ENCODE measurements at places on chromosomes 13 and 19.

DNA sequence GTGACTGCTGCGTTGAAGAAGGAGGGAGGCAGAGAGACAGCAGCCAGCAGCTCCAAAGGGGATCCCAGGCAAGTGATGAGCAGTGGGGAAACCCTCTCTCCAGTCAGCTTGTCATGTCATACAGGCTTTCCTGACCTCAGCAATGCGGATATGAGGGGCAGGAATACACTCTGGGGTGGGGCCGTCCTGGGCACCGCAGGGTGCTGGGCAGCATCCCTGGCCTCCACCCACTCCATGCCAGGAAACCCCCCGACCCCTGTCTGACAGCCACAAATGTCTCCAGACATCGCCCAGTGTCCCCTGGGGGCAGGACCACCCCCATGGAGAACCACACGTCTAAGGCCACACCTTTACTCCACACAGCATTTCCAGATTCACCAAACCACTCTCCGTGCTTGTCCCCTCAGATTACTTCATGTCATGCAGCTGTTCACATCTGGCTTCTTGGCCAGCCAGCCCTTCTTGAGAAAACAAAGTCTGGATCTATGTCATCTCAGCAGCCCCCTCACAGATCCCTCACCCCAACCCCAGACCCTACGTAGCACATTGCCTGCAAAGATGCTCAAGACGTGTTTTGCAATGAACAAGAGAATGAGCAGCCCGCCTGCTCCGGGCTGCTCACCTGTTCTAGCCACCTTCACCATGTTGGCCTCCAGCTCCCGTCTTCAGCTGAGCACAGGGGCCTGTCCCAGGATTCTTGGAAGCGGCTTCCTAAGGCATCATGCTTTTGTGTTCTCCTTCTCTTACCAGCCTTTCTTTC lies 46.5 kb downstream of the RFX2 start:
- DNase-seq: no peak

DNA sequence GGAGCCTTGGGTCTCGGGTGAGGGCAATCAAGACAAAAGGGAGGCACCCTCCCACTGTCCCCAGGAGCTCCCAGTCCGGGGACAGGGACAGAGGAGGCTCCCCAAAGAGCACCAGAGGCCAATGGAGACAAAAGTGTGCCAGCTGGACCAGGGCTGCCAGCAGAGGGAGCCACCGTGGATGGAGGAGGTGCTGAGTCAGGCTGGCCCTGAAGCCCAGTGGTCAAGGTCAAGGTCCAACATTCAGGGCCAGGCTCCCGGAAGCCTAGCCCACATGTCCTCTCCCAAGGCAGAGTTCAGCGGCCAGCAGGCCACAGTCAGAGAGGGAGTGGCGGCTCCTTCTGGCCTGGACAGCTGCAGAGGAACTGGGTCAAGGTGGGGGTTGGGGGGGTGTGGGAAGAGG lies 8.4 kb downstream of the COL5A3 start:
- DNase-seq: no peak

- no peak for DNase-seq
These were observed 27.6 kb downstream of the ELL start for GRCh38 chr19:18494267-18494607.

- no peak for DNase-seq
These were observed 628 bp downstream of the BEST2 start for GRCh38 chr19:12752056-12752781.

DNA sequence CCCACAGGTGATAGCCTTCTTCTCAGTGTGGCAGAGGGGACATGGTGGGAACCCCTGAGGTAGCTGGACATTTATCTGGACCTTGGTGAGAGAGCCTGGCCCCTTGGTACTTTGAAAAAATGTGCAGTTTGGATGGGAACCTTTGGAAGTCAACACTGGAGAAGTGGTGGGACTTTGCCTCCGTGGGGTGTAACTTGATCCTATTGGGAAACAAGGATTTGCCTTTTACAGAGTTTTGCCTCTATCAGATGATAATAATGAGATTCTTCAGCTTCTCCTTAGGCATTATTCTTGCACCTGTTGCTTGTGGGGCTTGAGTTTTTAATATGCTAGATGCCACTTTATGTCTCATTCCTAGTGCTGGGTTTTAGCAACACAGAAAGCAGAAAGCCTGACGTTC lies 99.0 kb downstream of the ERCC5 start:
- DNase-seq: no peak

DNA sequence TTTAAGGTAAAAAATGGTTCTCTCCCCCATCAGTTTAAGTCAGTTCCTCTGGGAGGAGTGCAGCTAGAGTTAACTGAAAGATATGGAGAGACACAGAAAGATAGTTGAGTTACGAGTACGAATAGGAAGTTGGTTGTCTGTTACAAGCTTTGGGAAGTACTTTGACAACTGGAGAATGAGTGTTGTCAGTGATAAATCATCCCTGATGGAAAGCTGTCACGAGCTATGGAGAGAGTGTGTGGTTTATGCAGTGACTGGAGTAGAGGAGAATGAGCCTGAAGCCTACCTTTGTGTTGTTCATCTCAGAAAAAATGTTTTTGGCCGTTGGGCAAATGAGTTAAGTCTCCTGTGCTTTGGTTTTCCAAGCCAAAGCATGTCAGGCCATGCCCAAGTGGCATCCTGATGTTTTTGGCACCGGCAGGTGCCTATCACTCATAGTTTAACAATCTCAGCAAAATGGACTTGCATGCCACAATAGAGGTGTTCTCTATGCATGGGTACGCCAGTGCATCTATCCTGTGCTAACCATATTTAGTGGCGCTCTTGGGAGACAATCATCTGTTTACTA lies 350.2 kb downstream of the IRS2 start:
- DNase-seq: no peak

DNA sequence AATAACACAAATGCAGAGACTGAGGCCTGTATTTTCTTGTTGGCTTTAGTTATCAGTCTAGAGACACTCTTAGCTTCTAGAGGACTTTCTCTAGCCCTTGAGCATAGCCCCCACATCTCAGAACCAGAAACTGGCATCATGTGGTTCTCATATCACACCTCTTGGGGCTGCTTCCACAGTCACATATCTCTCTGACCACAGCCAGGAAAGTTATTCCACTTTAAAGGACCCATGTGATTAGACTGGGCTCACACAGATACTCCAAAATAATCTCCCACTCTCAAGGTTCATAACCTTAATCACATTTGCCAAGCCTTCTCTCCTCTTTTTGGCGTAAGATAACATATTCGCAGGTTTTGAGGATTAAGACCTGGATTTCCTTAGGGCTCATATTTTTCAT lies 846.9 kb upstream of the MIR17HG start:
- DNase-seq: no peak

- no peak for DNase-seq
These were observed 457.1 kb downstream of the KLF12 start for GRCh38 chr13:73677048-73677601.

GRCh38 chr19:2983351-2984214 lies 6.2 kb downstream of the TLE6 start:
- DNase-seq: no peak

GRCh38 chr13:80196756-80197155 lies 144.2 kb downstream of the SPRY2 start:
- DNase-seq: no peak

DNA sequence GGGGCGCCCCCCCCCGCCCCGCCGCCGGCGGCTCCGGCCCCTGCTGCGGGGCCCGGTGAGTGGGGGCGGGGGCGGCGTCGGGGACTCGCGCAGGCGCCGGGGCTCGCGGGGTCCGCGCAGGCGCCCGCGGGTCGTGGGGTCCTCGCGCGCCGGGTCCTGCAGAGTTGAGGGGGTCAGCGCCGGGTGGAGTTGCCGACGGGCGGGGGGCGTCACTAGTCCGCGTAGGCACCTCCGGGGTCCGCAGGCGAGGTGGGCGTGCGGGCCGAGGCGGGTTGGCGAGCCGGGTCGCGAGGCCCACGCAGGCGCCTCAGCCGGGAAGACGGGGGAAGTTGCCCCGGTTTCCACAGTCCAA lies 365 bp downstream of the PPP6R1 start:
- no peak for DNase-seq

- no peak for DNase-seq
These were observed 15.0 kb downstream of the FZR1 start for GRCh38 chr19:3521104-3521445.

DNA sequence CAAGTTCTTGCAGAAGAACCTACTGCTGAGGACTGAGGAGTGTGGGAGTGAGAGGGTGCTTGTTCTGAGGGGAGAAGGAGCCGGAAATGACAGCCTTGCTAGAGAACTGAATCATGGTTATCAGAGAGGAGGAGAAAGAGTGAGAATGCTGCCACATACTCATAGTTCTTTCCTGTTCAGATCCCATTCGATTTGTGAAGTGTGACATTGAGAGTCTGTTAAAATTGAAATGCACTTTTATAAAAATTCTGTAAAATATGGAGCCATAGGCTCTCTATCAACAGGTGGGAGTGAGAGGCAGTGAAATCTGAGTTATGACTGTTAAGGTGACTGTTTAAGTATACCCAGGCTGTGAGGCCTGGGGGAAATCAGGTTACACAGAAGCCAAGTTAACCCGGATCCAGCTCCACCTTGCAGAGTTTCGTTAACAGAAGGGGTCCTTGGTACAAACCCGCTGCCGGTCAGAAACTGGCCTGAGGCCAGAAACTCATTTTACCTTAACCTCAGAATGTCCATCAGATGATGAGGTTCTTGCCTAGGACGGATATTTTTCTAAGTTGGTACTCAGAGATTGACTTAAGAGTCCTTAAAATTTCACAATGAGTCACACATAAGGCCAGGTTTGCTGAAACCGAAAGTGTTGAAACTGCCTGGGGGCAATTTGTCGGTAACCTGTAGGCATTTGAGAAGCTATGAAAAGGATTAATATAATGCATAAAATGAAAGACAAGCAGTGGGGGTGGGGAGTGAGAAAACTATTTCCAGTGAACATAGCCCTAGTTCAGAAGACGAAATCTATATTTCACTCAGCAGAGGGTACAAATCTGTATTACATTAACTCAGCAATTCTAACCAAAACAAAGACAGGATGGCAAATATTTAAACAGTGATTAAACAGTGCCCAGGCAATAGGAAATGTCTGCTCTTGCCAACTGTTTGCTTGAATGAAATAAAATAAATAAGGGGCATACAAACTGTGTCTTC lies 350.5 kb downstream of the KCNRG start:
- no peak for DNase-seq

Measured in putamen (tissue), 1 donor.